ENCODE measurements at places on chromosomes 1 and 21. TPM values are rescaled to one million over a fixed set of nuclear protein-coding genes. Genes with fewer than 3 reads are reported as not detected.

Gene MYOG
- not detected for total RNA-seq

Gene TFF3
- total RNA-seq: not detected

Gene C1orf141
- total RNA-seq: not detected

- H3K27ac ChIP-seq: no peak overlapping the region
- H3K36me3 ChIP-seq: no peaks in the 10 kb centered on the region
- no peak overlapping the region for H3K4me3 ChIP-seq
- DNase-seq: no peak
- peaks cover 1% of the 10 kb centered on the region for H3K4me1 ChIP-seq
- H3K27me3 ChIP-seq: no peaks in the 10 kb centered on the region
Observed at GRCh38 chr1:52662645-52663313, 29.8 kb downstream of the SHISAL2A start.

GRCh38 chr21:44920694-44921604 is at the start of gene ITGB2:
Gene ITGB2, minus strand, starts transcription at chr21:44920899. Its CDS starts 10,117 bp downstream, at chr21:44910782.
- no peak for DNase-seq
- H3K4me1 ChIP-seq: no peaks in the 10 kb centered on the region
- no peak within 1 kb of the TSS for H3K27ac ChIP-seq
- H3K27me3 ChIP-seq: no peaks in the 10 kb centered on the region
- H3K4me3 ChIP-seq: no peak within 1 kb of the TSS

GRCh38 chr1:228457017-228457395 is 30.2 kb upstream of the RNF187 start:
- no peaks in the 10 kb centered on the region for H3K36me3 ChIP-seq
- peak overlapping the region; percentile 42 for H3K4me3 ChIP-seq
- H3K4me1 ChIP-seq: peaks cover 3% of the 10 kb centered on the region
- no peak for DNase-seq
- peak overlapping the region; percentile 69 for H3K27ac ChIP-seq

- no peak overlapping the region for H3K27ac ChIP-seq
- H3K36me3 ChIP-seq: no peaks in the 10 kb centered on the region
- peaks cover 1% of the 10 kb centered on the region for H3K4me1 ChIP-seq
- H3K27me3 ChIP-seq: no peaks in the 10 kb centered on the region
- H3K4me3 ChIP-seq: no peak overlapping the region
- no peak for DNase-seq
Observed at GRCh38 chr1:116360429-116361173, 12.4 kb upstream of the ATP1A1 start.

GRCh38 chr1:159949123-159949522 is 3.7 kb upstream of the IGSF9 start:
- H3K27me3 ChIP-seq: no peaks in the 10 kb centered on the region
- H3K36me3 ChIP-seq: no peaks in the 10 kb centered on the region
- no peak overlapping the region for H3K27ac ChIP-seq
- no peak for DNase-seq
- no peak overlapping the region for H3K4me3 ChIP-seq
- no peaks in the 10 kb centered on the region for H3K4me1 ChIP-seq
